ENCODE measurements at places on chromosomes 1 and 21. TPM values are rescaled to one million over a fixed set of nuclear protein-coding genes. Genes with fewer than 3 reads are reported as not detected.

The UBL4B gene
- not detected for total RNA-seq

The SPRR2B gene
- total RNA-seq: not detected

The KMO gene
- total RNA-seq: not detected

The SPATA21 gene
- total RNA-seq: not detected

The KANK4 gene
- not detected for total RNA-seq

The NTNG1 gene
- total RNA-seq: 0.30 TPM

The S100A3 gene
- not detected for total RNA-seq

The FYB2 gene
- total RNA-seq: not detected

The AIRE gene
- not detected for total RNA-seq

The TIAM1 gene
- total RNA-seq: 23.7 TPM

The SV2A gene
- 23.9 TPM for total RNA-seq

The NAV1 gene
- total RNA-seq: 2.5 TPM

The CLDN17 gene
- not detected for total RNA-seq

The ADAMTS4 gene
- 2.5 TPM for total RNA-seq

The FAM72A gene
- total RNA-seq: 21.3 TPM

The LRRIQ3 gene
- 1.7 TPM for total RNA-seq

The VAV3 gene
- 7.8 TPM for total RNA-seq

The LIPI gene
- total RNA-seq: not detected

The NT5C1A gene
- not detected for total RNA-seq

The OR2L3 gene
- total RNA-seq: not detected

The C8A gene
- total RNA-seq: not detected
